NCI-H2081 treated with DMSO at 0.1 percent for 48 hours (cell line): ENCODE measurements at places on chromosomes 1 and 21.
A peak's percentile ranks its signal among the peaks of the same experiment; 100 is the strongest.

DNA sequence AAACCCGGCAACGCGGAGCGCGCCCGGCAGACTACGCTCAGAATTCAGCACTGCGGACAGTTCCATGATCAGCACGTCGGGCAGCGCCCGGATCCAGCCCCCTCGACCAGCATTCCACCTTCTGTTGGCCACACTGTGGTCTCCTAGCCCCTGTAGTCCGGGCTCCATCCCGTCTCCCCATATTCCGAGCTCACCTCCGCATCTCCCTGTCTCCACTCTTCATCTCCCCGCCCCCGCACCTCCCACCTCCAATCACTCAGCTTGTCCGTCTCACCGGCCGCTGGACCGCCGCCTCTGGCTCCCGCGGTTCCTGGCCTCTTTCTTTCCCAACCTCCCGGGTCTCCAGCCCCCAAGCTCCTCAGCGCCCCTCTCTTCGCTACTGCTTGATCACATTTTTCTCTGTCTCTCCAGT, 500 bp downstream of the EPHA10 start:
- DNase-seq, result no peak

DNA sequence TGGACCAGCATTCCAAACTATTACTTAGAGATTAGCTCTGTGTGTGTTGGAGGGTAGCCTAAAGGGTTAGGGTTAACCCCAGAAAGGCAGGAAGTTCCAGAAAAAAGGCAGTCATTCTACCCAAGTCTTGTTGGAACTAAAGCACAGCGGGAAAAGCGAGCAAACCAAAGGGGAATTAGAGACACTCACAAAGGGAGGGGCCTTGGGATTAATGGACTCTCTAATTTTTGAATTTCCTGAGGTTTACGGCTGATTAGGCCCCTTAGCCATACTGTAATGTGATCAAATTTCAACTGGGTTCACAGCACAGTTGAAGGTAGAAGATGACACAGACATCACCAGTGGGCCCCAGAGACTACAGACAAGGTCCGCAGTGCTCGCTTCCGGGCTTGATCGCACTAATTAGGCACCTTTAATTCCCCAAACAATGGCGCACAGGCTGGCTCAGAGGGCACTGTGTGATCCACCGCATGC, 28.3 kb downstream of the CAPZB start:
- DNase-seq, result no peak

GRCh38 chr1:65958561-65959350, 166.1 kb downstream of the PDE4B start:
- DNase-seq, result peak; percentile 26

GRCh38 chr1:202935844-202936243, 8.8 kb upstream of the KLHL12 start:
- no peak for DNase-seq
